ENCODE measurements at places on chromosomes 11 and 22. TPM values are rescaled to one million over a fixed set of nuclear protein-coding genes. Genes with fewer than 3 reads are reported as not detected.

Gene MRGPRX3
- 2.4 TPM for total RNA-seq

Gene ACRV1
- under 0.01 TPM for total RNA-seq

Gene SYT13
- 7.2 TPM for total RNA-seq

Gene KRTAP5-10
- total RNA-seq = not detected

Gene RFPL3
- total RNA-seq = not detected

Gene OR2AT4
- not detected for total RNA-seq

Gene ARHGAP42
- total RNA-seq = 3.1 TPM

Gene MS4A15
- total RNA-seq = not detected

Gene DDIAS
- 1.4 TPM for total RNA-seq

Gene SLC5A4
- total RNA-seq = not detected

Gene OPCML
- total RNA-seq = not detected

Gene FZD4
- total RNA-seq = 0.85 TPM

Gene OR8G5
- total RNA-seq = not detected

Gene MUC15
- total RNA-seq = under 0.01 TPM

Gene MIAT
- 0.48 TPM for total RNA-seq

Gene HIC2
- total RNA-seq = 2.6 TPM

Gene FOSL1
- 7.0 TPM for total RNA-seq

Gene CEP126
- total RNA-seq = 1.1 TPM

Gene MPPED2
- total RNA-seq = not detected

Gene B4GAT1
- total RNA-seq = 35.0 TPM

Gene TYR
- total RNA-seq = not detected

Gene CCDC81
- not detected for total RNA-seq

Gene CCDC87
- total RNA-seq = 0.48 TPM

Gene E2F8
- 1.4 TPM for total RNA-seq

Gene PGR
- total RNA-seq = not detected

Gene LARGE2
- total RNA-seq = 11.7 TPM

Gene MISFA
- total RNA-seq = not detected

Gene CDHR5
- not detected for total RNA-seq

Gene FXYD2
- 59.8 TPM for total RNA-seq

Gene GAB4
- not detected for total RNA-seq

Gene C1QTNF5
- total RNA-seq = 1.2 TPM

Gene OR51B4
- not detected for total RNA-seq

Gene NELL1
- not detected for total RNA-seq

Gene SMC1B
- total RNA-seq = not detected

Gene TRPC6
- total RNA-seq = not detected

Gene FANCF
- total RNA-seq = 12.8 TPM

Gene LINC01488
- not detected for total RNA-seq

Gene BAIAP2L2
- total RNA-seq = 0.21 TPM

Gene SEC14L6
- 6.7 TPM for total RNA-seq

Gene SRPRA
- total RNA-seq = 27.7 TPM

Gene MAPK8IP1
- total RNA-seq = 0.43 TPM

Gene IGLL1
- not detected for total RNA-seq

Gene CASP4
- 132 TPM for total RNA-seq

Gene GRIK4
- not detected for total RNA-seq

Gene OR52E8
- total RNA-seq = not detected

Gene MMP1
- 97.4 TPM for total RNA-seq

Gene MMP3
- total RNA-seq = not detected

Gene TESMIN
- total RNA-seq = 6.7 TPM

Gene IRAG1
- total RNA-seq = not detected

Gene OR51L1
- not detected for total RNA-seq

Gene NLRP10
- 3.1 TPM for total RNA-seq

Gene LRRN4CL
- total RNA-seq = under 0.01 TPM

Gene RAG1
- 1.7 TPM for total RNA-seq
